ENCODE measurements at places on chromosomes 2 and 18.

DNA sequence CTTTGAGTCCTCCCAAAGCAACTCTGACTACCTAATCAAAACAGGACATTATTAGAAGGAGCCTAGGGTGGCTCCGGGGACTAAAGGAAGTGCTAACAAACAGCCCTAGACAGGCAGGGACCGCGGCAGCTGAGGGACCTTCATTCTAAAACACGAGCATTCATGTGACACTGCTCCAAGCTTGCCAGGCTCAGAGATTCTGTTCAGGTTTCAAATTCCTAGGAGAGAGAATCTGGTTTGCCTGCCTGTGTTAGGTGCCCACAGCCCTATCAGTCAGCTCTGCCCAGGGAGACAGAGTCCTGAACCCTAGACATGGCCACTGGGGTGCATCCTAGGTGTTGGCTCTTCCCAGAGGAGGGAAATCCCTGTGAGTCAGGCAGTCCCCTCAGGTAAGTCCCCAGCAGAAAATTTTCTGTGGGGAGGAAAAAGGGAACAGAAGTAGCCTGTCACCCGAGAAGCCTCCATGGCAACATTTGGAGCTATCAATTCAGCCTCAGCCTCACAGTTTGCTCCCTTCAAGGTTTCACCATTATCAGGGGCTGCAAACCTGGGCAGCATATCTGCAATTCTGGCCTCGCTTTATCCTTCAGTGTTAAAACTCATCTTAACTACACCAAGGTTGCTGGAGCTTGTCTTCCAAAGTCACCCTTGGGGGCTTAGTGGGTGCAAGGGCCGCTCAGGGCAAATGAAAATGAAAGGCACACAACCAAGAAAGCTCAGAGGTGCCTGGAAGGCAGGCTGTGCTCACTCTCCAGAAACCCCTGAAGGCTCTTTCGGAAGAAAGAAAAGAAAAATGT, 28.6 kb downstream of the PCBP1 start:
- DNase-seq: no peak

DNA sequence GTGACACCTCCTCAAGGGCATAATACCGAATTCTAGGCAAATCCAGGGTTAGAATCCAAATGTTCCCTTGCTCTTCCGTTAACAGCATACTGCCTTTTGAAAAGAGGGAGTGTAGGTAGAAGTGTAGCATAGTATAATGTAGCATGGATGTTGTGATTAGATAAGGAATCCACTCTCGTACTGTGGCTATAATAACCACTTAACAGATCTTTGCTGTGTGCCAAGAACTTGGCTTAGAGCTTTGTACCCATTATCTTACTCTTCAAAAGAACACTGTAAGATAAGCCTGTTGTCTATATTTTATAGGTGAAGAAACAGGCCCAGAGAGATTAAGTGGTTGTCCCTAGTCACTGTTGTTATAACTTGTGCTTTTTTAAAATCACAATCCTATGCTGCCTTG, 24.2 kb downstream of the WDR75 start:
- no peak for DNase-seq

DNA sequence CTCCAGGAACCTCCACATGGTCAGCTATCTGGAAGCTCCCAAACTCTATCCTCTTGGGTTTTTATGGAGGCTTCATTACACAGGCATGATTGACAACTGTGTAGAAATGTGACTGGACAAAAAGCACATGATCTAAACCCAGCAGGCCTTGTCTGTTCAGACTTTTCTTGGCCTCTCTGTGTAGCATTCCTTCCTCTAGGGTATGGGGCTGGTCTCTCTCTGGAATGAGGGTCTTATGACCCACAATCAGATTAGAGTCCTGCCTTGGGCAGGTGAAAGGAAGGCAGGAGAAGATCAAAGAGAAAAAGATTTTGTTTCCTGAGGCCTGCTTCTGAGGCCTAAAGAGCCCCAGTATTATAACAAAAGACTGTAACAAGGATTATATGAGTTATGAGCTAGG, 162.7 kb downstream of the SP3 start:
- DNase-seq: no peak

GRCh38 chr2:186852508-186852907, 3.5 kb upstream of the ZSWIM2 start:
- DNase-seq: no peak

DNA sequence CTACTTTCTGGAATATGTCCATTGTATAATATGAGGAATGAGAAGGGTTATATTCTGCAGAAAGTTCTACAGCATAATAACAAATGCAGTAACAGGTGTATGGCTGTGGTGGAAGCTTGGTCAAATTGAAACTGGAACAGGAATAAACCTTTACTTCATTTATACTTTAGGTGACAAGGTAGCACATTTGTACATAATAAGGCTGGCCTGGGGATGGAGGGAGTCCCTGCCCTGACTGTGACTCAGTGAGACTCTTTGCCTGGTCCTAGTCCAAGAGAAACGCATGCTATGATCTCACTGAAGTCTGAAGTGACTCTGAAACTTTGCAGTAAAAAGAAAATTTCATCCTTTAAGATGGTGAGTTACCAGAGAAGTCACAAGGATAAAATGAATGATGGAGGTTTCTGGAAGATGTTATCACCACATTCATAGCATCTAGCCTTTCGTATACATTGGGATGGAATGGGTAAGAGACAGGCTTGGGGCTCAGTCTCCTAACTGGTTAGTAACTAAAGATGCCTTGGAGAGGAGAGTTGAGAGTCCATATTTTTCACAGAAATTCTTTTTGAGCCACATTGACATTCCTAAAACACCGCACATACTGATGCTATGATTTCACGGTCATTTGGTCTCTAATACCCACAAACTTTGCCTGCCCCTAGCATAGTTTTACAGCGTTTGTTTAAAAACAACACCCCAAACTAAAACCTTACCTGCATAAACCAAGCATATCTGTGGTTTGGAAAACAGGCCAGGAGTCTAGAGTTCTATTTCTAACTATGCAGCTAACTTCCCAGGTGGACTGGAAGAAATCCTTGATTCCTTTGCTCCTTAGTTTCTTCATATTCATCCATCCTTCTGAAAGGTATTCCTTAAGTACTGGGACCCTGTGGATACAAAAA, 42.4 kb upstream of the NABP1 start:
- DNase-seq: peak; percentile 88

DNA sequence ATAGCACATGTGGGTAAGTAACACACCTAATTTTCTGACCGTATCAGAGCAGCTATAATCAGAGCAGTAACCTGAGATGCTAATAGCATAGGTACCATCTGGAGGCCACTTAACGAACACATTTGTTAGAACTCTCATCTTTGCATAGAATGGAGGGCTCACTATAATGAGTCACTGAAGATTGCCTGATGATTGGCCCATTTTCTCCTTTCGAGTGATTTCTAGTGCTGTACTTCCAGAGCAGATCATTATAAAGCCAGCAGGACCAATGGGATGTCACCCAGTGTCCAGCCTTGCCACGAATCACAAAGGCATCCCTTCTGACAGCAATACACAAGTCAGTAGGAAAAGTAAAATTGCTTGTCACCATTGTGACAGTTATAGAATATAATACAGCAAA, 81.7 kb upstream of the REV1 start:
- DNase-seq: no peak

- no peak for DNase-seq
Observed at GRCh38 chr2:68879296-68879695, 8.1 kb upstream of the BMP10 start.

- DNase-seq: no peak
Observed at GRCh38 chr2:199433204-199433832, 24.4 kb downstream of the SATB2 start.

- DNase-seq: no peak
Observed at GRCh38 chr2:109209941-109210340, 80.9 kb downstream of the SH3RF3 start.

GRCh38 chr2:47218899-47219525, 63.9 kb upstream of the STPG4 start:
- no peak for DNase-seq

DNA sequence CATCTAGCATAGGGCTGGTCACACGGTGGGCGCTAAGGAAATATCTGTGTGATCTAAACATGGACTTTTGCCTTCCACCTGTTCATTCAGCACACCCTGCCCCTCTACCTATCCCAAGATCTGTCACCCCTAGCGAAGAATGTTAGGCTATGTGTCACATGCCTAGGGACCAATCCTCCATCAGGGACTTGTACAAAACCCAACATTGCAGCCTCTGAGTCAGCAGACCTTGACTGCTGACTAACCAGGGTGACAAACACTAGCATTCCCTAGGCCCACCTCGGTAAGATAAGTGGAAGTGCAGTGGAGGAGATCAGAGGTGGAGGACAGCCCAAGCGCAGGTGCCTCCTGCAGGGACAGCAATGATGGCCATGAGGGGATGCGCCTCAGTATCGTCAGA, 99.2 kb downstream of the SOX11 start:
- no peak for DNase-seq

- peak; percentile 86 for DNase-seq
Observed at GRCh38 chr2:226649871-226650660, 149.6 kb downstream of the IRS1 start.

DNA sequence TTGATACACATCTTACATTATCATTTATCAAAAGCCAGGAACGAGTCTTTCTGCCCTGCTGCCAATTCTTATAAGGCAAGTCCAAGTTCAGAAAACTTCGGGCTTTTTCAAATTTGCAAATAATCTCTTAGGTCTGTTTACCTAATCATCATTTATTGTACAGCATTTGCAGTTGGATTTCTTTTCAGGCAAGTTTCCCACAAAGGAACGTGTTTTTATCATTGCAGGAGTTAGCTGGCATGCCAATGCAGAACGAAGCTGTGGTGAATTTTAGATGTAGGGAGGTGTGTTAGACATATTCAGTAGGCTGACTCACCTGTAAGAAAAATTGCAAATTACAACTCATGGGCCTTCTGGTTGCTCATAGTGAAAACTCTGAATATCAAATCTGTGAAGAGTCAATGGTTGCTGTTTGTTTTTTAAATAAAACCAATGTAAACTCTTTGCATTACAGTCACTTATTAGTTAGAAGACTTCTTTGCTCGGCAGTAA, 209.6 kb downstream of the SRBD1 start:
- no peak for DNase-seq

DNA sequence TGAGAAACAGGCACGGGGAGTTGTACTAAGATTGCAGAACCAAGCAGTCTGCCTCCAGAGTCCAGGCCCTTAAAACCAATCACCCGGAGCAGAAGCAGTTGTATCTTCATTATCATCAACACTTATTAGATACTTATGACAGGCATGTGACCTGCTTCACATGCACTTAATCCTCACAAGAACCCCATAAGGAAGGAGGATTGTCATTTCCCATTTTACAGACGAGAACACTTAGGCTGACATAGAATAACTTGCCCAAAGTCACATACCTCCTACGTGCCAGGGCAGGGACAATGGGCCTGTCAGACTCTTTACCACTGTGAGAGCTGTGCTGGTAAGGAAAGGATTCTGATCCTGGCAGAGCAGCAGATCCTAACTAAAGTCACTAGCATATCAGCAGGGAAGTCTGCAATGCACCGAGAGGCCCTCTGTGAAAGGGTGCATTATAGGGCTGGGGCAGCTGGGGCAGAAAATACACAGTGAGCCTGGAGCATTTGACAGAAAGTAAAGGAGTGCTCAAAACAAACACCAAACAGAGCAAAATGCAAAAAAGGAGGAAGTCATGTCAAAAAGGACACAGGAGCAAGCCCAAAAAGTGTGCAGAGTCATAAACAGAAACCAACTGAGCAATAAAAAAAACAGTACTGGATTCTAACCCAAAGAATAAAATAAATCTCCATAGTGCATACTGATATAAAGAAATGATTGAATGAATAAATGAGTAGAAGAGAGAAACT, 55.9 kb upstream of the SP3 start:
- DNase-seq: no peak

- DNase-seq: no peak
Observed at GRCh38 chr2:66268756-66269155, 166.2 kb upstream of the MEIS1 start.

Measured in fibroblast of skin of left quadriceps (primary cell).